ENCODE measurements at places on chromosomes 3 and 15.

DNA sequence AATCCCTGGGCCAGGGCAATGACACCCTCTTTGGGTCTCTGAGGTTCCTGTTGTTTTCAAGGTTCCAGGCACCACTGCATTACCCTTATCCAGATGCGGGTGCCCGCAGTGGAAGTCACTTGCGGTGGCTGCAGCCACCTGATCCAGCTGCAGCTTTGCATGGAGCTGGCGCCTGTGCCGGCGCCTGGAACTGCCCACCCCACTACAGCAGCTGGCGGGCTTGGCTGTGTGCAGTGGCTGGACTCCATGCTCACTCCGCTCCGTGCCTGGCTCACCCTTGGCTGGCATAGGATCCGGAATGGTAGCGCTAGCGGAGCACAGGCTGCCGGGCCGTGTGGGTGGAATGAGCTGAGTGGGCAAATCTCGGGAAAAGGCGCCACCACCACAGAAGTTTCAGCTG is 832.6 kb upstream of the CADM2 start:
- no peak for DNase-seq

GRCh38 chr15:41905036-41905793 is 11.4 kb upstream of the SPTBN5 start:
- DNase-seq, result no peak

DNA sequence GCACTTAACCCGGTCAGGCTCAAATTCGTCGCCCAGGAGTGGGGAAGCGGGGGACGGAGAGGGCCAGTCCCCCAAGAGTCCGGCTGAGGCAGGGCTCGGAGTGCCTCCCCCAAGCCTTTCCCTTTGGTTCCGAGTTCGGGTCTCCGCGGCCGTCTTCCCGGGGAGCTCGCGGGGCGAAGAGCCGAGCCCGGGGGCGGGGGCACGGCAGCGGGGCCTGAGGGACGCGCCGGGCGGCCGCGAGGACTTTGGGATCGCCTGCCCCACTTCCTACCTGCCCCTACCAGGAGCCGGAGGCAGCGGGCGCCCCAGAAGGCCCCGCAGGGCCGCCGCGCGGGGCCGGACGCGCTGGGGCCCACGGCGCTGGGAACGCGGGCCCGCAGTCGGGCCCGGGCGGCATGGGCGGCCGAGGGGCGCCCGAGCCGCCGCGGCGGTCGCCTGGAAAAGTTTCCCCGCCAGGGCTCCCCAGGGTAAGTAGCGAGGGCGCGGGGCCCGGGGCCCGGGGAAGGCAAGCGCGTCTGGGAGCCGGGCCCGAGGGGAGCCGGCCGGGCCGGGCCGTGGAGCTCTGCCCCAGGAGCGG is 2.8 kb downstream of the FURIN start:
- no peak for DNase-seq

DNA sequence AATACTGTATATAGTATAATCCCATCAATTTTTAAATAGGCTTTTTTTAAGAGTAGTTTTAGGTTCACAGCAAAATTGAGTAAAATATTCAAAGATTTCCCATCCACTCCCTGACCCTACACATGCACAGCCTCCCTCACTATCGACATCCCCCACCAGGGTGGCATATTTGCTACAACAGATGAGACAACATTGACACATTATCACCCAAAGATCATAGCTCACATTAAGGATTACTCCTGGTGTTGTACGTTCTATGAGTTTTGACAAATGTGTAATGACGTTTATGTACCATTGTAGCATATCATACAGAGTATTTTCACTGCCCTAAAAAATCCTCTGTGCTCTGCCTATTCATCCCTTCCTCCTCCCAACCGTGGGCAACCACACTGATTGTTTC is 39.3 kb downstream of the LHFPL4 start:
- DNase-seq, result no peak

DNA sequence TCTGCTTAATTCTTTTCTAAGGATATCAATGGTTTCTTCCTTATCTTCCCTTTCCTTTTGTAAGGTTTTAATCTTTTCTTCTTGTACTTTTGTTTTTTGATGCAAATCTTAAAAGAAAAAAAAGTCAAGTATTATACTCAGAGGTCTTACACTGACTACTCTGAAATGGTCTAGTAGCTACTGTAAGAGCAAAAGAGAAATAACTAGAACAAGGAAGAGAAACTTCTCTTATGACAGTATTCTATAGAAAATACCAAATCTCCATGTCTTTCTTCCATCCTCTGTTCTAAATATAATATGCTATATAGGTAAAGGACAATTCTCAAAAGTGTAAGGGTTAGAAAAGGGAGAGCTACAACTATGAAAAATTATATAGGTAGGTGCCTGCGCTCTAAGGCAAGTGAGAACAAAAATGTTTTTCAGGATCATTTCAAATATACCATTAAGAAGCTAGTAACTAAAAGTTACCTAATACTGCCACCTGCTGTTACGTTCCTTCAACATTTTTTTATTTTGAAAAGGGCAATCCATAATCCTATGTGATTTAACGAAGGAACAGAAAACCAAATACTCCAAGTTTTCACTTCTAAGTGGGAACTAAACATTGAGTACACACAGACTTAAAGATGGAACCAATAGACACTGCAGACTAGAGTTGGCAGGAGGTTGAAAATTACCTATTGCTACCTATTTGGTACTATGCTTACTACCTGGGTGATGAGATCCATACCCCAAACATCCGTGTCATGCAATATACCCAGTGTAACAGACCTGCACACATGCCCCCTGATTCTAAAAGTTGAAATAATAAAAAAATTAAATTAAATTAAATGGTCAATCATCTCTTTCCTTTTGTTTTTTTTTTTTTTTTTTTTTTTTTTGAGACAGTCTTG is 36.7 kb downstream of the CIP2A start:
- DNase-seq, result no peak

DNA sequence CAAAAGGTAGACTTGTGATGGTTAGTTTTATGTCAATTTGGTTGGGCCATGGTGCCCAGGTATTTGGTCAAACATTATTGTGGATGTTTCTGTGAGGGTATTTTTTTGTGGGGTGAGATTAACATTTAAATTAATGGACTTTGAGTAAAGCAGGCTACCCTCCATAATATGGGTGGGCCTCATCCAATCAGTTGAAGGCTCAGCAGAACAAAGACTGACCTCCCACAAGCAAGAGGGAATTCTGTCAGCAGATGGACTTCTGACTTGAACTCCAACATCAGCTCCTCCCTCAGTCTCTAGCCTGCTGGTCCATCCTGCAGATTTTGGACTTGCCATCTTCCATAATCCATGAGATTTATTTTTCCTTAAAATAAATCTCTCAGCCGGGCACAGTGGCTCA is 55.6 kb upstream of the BNC1 start:
- no peak for DNase-seq

DNA sequence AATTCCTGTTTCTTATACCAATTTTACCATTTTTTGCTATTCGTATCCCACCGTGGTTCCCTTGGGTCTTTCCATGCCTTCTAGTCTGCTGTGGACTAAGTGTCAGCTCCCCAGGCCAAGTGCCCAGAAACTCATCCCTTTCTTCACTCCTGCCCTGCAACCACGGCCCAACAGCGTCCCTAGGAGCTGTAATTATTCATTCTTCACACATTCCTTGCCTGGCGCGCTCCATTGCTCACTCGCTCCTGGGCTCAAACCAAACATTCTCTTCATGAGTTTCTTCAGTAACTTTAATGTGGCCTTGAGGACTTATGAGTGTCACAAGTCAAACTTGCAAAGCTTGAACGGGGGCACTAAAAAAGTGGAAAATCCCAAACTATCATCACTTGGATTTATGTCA is 15.7 kb downstream of the GABRB3 start:
- no peak for DNase-seq

DNA sequence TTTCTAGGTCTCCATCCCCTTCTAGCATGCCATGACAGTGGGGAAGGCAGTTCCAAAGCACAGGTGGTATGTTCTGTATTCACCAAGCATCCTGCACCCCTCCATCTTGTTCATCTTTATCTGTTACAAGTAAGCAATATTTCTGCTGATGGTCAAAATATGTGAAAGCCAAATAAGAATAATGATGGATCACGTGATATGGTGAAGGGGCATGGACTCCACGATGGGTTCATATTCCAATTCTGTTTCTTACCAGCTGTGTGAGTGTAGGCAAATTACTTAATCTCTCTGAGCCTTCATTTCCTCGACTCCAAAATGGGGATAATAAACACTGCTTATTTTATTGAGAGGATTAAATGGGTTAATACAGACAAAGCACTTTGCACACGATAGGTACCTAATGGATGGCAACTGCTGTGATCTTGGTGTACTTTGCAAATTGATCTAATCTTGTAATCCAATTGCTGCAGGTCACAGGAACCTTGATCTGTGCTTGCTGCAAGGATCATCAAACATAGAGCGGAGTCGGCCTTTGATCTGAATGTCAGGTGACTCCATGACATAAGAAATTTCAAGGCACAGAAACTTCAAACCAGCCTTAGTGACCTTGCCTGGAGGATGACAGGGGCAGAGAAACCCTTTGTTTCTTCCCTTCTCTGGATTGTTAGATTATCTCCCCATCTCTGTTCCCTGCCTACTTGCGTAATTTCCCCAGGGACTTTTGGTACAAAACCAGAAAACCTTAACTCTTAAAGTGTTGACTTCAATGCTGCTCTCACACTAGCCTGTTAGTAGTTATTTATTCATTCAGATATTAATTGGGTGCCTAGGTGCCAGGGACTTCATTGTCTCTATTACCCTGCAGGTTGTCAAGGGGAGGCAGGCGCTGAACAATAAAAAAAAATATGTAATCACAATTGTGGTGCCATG is 25.8 kb downstream of the SIAH2 start:
- no peak for DNase-seq

- no peak for DNase-seq
Observed at GRCh38 chr15:66785637-66786036, 83.6 kb downstream of the SMAD6 start.

- no peak for DNase-seq
Observed at GRCh38 chr3:141603473-141604035, 116.7 kb downstream of the RASA2 start.

DNA sequence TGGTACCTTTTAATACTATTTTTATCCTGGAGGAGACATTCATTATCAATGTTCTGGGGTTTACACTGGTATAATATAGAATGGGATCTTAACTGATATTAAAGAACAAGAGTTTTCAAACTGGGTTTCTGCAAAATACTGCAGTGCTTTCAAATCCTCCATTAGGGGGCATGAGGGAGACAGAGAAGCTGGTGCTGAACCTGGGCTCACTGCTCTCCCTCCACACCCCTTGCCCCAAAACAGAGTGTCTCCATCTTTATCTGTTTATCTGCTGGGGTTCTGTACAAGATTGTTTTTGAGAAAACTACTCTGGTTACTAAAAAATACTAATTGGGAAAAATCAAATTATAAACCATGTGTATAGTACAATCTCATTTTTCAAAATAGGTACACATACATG is 41.7 kb downstream of the CADPS start:
- no peak for DNase-seq

- no peak for DNase-seq
Observed at GRCh38 chr3:63479661-63480035, 172.8 kb upstream of the SNTN start.

GRCh38 chr15:68022061-68022460 is 32.1 kb upstream of the PIAS1 start:
- DNase-seq, result no peak

GRCh38 chr3:28667646-28668621 is 319.3 kb upstream of the AZI2 start:
- peak; percentile 3 for DNase-seq

Measured in stimulated activated CD8-positive, alpha-beta memory T cell treated with anti-CD3 and anti-CD28 coated beads, Interleukin-2, amount 100 ng/mL, for 1 hour (primary cell).